Amniotic stem cell (primary cell): ENCODE measurements at places on chromosomes 4 and X.
A peak's percentile ranks its signal among the peaks of the same experiment; 100 is the strongest.

DNA sequence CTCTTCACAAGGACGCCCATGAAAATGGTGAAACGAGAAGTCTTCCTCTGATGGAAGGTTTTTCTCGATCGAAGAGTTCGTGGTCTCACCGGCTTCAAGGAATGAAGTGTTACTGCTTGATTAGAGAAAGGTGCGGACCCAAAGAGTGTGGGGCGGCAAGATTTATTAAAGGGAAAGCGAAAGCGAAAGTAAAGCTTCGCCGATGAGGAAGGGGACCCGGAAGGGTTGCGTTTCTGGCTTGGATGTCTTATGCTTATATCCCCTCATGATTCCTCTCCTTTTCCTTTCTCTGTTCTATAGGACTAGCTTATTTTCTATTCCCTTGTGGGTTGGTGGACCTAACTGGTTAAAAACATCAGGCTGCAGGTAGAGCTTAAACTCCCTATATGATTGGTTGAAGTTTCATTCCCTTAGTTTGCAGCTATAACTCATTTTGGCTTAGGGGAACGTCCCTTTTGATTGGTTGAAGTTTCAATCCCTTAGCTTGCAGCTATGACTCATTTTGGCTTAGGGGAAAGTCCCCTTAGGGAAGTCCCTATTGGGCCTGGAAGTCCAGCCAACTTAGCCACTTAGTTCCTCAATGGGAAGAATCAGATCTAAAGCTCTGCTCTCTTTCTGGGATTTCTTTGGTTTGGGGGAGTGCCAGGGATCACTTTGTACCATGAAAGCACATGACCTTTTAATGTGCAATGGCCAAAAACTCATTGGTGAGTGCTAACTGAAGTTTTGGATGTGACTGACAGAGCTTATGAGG, 1025.0 kb upstream of the PCDH10 start:
- DNase-seq: no peak

GRCh38 chrX:86121916-86122315, 26.3 kb upstream of the DACH2 start:
- DNase-seq: no peak

- peak; percentile 9 for DNase-seq
Measured at GRCh38 chr4:72767618-72768302, 198.7 kb upstream of the ADAMTS3 start.

GRCh38 chrX:154310616-154311536, 15.3 kb downstream of the TKTL1 start:
- DNase-seq: no peak

- DNase-seq: peak; percentile 37
Measured at GRCh38 chr4:16253127-16253960, 27.1 kb upstream of the TAPT1 start.

- DNase-seq: no peak
Measured at GRCh38 chrX:11992271-11992670, 146.0 kb upstream of the FRMPD4 start.

GRCh38 chrX:134608153-134608552, 50.1 kb downstream of the PLAC1 start:
- DNase-seq: no peak

DNA sequence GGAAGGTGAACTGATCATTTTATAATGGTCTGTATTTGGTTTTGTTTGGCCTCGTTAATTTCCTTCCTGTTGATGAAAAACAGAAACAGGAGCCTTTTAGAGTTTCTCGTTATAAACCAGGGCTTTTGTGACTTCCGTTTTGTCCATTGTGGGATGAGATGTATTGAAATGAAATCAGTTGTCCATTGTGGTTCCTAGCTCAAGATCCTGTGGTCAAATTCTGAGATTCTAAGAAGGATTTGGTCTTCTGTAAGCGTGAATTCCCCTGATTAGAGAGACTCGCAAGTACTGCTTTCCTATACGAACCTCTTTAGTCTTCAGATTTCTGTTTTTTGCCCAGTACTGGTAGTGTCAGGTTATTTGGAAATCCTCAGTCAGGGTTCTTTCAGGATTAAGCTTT, 101.7 kb downstream of the RAPGEF2 start:
- no peak for DNase-seq

- no peak for DNase-seq
Measured at GRCh38 chr4:108346818-108347210, 178.1 kb upstream of the LEF1 start.

DNA sequence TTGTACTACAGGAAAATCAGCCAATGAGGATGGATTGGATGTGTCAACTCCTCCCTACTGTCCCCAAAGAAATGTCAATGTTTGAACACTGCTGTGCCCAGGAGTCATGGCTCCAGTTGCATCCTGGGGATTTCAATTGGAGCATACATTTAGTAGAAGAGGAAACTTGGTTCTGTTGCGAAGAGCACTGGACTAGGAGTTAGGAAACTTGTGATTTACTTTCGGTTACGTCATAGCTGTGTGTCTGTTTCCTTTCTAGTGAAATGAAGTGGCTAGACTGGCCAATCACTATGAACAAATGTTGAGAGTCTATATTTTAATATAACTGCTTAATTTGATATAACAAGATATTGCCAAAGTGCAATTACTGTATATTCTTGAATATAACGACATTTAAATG, 35.2 kb downstream of the ARL9 start:
- no peak for DNase-seq

DNA sequence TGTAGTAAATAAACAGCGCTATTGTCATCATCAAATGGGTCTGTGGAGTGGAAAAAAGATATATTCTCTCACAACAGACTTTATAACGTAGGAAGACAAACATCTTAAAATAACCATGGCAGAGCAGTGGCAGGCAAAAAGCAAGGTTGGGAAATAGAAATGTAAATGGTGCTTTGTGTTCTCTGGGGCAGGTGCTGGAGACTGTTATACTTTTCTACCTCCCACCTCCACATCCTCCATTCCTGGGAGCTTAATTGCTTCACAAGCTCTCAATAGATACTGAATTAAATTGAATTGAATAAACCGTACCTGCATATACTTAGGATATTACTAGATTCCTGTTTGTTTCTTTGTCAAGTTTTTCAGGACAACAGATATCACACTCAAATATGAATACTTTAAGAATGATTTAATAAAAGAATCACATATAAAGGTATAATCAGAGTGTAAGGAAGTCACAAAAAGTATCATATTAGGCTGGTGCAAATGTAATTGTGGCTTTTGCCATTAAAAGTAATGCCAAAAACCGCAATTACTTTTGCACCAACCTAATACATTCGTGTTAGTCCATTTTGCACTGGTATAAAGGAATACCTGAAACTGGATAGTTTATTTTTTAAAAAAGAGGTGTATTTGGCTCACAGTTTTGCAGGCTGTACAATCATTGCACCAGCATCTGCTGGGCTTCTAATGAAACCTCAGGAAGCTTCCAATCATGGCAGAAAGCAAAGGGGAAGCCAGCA, 367.3 kb downstream of the GRIA2 start:
- no peak for DNase-seq

- no peak for DNase-seq
Measured at GRCh38 chr4:186920483-186920882, 196.8 kb upstream of the FAT1 start.

DNA sequence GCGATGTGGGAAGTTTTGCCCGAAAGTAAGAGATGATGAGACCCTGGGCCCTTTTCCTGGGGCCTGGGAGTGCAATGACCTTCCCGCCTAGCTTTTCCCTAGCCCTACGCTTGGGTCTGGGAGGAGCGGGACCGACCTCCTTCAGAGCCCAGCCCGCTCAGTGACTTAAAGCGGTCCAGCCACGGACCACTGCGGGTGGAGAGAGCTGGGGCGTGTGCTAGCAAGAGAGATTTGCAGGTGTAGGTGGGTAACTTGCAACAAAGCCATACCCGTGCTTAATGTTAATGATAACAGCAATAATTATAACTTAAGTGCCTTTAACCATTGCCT, 503 bp upstream of the PDE5A start:
- DNase-seq: no peak

DNA sequence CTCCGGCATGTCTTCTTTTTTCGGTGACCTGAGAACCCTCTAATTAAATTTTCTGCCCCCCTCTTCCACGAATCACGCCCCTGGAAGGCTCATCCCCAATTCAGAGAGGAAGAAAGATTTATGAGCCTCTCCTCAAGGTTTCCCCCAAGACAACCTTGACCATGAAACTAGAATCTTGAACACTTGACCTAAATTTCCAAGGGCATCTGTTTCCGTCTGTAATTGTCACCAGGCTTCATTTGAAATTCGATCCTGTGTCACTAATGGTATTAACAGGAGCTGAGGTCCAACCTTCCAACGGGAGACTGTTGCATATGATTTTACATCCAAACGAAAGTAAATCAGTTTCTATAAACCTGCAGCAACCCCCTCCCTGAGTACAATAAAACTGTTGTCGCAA, 139.9 kb upstream of the ZIC3 start:
- no peak for DNase-seq

- DNase-seq: no peak
Measured at GRCh38 chr4:3805026-3805425, 38.8 kb downstream of the ADRA2C start.

- DNase-seq: no peak
Measured at GRCh38 chr4:167111622-167112021, 122.7 kb downstream of the SPOCK3 start.

- no peak for DNase-seq
Measured at GRCh38 chrX:71366674-71367256, 608 bp downstream of the TAF1 start.

GRCh38 chrX:9298221-9298620, 166.6 kb upstream of the TBL1X start:
- no peak for DNase-seq

GRCh38 chr4:152083338-152083737, 322.5 kb upstream of the GATB start:
- no peak for DNase-seq

DNA sequence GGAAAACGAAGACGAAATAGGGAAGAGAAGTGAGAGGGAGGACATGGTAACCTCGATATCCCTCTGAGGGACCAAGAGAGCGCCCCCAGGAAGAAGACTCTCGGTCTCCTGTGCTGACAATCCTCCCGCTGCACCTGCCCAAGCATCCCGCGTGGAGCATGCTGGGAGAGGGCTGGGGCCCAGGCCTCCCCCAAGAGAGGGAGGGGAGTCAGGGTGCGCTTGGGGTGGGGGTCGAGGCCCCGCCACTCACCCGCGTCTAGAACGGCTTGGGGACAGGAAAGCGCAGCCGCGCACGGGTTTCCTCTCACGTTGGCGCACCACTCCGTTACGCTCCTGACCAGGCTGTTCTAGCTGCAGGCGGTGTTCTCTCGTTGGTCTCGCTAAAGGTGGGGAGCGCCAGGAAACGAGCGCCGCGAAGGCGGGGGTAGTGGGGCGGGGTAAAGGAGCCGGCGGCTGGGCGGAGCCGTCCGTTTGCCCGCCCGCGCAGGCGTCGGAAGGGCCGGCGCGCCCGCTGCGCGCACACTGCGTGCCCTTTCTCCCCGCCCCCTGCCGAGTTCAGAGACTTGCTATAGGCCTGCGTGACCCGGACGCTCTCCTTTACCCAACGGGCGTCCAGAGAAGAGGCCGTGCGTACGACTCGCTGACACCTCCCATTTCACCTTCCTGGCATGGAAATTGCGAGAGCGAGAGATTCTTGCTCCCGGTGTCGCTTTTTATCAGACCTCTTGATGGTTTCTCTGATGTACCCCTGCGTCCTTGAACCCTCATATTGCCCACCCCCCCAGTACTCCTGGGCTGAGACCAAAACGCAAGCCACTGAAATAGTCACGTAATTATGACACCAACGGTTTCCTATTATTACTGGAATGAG, at the start of gene C1GALT1C1:
Gene C1GALT1C1, minus strand, starts transcription at position 388 of the 871 bp plus-strand sequence. CDS start 2,888 bp downstream, outside the sequence.
- peak; percentile 83 for DNase-seq

DNA sequence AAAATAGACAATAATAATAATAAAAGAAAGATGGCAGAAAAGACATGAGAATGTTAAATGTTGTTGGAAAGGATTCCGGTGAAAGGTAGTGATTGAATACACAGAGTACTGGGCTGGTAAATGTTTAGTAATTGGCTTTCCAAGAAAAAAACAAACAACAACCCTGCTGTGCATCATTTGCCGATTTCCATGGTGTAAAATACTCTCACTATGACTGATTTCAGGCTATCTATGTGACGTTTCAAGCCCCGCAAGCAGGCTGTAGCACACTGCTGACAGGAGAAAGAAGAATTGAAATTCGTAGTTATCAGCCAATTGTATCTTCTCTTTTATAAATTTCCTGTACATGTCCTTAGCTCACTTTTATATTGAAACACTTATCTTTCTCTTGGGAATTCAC, 13.6 kb upstream of the SEPTIN6 start:
- DNase-seq: no peak

DNA sequence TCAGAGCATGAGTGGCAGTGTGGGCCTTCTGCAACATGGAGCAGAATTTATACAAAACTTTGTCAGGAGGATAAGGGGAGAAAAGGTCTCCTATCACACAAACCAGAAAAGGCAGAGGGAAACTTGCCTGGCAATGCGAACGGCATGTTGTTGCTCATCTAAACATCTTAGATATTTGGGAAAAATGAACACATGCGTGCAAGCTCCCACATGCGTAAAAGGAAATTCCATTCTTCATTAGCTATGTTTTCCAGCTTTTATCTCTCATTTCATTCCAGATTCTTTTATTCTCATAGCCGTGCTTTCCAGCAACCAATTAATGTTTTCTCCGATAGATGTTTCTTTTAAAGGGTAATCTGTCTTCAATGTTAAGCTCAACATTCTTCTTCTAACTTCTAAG, 31.3 kb upstream of the GBA3 start:
- DNase-seq: no peak

DNA sequence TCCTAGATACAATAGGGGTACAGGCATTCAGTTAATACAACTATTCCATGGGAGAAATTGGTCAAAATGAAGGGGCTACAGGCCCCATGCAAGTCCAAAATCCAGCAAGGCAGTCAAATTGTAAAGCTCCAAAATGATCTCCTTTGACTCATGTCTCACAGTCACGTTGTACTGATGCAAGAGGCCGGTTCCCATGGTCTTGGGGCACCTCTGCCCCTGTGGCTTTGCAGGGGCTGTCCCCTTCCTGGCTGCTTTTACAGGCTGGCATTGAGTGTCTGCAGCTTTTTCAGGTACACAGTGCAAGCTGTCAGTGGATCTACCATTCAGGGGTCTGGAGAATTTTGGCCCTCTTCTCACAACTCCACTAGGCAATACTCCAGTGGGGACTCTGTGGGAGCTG, 12.5 kb upstream of the ASIC5 start:
- DNase-seq: no peak

DNA sequence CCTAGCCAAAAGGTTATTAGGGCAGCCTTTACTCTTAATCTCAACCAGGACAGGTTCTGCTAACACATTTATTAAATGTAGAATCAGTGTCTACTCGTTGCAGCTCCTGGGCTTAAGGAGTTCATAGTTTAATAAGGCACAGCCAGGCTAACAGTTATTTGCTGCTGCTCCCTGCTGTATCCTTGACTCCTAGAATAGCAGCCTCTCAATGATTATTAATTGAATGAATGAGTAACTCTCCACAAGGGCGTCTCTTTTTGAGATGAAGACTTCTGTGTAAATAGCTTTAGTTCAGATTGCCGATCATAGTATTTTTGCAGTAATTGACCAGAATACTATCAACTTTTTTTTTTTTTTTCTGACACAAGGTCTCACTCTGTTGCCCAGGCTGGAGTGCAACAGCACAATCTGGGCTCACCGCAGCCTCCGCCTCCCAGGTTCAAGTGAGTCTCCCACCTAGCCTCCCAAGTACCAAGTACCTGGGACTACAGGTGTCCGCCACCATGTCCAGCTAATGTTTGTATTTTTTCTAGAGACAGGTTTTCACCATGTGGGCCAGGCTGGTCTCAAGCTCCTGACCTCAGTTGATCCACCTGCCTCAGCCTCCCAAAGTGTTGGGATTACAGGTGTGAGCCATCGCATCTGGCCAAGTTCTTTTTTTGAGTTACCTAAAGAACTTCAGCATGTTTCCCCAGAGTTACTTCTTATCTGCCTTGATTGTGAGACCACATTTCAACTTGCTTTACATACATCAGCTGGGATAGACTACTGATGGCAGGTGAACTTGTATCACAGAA, 2.9 kb downstream of the UGDH start:
- DNase-seq: no peak

GRCh38 chrX:134936542-134936941, 54.2 kb upstream of the SMIM10 start:
- DNase-seq: no peak
